Hematopoietic multipotent progenitor cell treated with erythropoietin and hydrocortisone succinate and interleukin-3 and kit ligand, for 6 days (in vitro differentiated cells): ENCODE measurements at places on chromosomes 1 and 21.
A peak's percentile ranks its signal among the peaks of the same experiment; 100 is the strongest.

DNA sequence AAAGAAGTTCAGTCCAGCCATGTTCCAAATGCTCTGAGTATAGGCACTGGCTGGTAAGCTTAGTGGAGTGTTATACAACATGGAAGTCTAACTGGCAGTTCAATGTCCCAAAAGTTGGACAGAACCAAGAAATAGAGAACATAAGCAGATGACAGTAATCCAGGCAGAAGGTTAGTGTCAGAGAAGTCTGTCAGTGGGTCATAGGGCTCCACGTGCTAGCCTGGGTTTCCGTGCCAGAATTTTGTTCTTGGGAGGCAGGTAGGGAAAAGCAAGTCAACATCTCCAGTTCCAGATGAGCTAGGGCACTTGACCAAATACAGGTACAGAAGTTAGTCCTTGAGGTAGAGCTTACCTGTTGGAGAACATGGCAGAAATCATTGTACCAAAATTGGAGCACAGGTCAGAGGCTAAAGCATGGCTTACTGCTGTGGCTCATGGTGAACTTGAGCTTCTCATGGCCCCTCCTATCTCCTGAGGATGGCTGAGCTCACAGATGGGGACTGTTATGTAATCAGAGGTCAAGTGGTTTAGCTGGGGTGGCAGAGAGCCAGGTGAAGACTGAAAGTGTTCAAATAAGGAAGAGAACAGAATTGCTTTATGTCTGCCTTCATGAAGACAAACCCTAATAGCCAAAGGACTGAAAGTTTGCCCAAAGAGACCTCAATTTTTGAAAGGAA is 170.8 kb downstream of the NFIA start:
- DNase-seq = peak; percentile 98

- DNase-seq = no peak
These were observed 136.2 kb downstream of the ZBTB18 start for GRCh38 chr1:244187310-244187709.

- DNase-seq = no peak
These were observed 46.5 kb upstream of the PRELP start for GRCh38 chr1:203428981-203429599.

- DNase-seq = no peak
These were observed 153.5 kb downstream of the TGFBR3 start for GRCh38 chr1:91732291-91733107.

- no peak for DNase-seq
These were observed 115.3 kb downstream of the PLA2G4A start for GRCh38 chr1:186943891-186944686.

- DNase-seq = no peak
These were observed 73.3 kb downstream of the TNFSF18 start for GRCh38 chr1:172977296-172978017.

GRCh38 chr21:42348762-42349161 is 2.0 kb downstream of the TFF2 start:
- DNase-seq = no peak

- DNase-seq = no peak
These were observed 477.4 kb downstream of the CAMTA1 start for GRCh38 chr1:7262611-7263010.

DNA sequence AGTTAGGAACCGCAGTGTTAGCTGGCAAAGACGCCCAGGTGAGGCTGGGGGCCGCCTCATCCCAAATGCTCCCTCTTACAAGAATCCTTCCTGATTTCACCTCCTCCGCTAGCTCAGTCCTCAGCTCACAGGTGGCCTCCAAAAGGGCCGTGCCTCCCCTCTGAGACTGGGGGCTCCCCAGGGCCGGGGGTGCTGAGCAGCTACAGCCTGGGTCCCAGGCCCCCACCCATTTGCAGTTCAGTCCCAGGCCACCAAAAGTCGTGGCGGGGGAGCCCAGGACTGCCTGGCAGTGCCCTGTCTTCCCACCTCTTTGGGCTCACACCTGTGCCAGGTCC is 29.6 kb downstream of the RNU1-1 start:
- no peak for DNase-seq

GRCh38 chr1:108107658-108108057 is 92.5 kb downstream of the SLC25A24 start:
- peak; percentile 30 for DNase-seq

DNA sequence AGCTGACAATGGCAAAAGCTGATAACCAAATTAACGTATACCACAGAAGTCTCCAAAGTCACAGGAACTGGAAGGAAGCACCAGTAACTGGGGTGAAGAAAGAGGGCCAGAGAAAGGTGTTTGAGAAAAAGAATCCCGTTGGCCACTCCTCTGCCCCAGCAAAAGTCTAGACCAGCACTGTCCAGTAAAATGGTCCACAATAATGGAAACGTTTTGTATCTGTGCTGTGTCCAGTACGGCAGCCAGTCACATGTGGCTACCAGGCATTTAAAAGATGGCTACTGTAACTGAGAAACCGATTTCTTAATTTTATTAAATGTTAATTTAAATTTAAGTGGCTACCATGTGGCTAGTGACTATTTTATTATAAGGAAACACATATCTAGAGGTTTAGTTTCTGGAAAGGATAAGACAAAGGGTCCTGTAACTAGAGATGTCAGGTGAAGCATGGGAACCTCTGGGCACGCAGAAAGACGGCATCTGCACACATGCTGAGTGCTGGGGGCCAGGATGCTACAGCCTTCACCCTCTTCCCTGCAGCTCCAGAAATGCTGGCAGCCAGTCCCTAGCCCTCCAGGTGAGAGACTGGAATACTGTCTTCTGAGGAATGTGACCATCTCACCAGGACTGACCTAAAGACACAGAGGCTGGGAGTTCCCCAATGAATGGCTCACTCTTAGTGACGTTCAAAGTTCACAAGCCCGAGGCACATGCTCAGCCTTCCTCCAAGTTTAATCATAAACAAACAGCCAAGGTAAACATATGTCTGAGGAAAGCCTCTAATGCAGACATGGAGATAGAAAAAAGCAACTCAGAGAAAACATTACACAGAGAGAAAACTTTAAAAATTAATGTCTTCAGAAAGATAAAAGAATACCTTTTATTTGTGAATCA is 50.7 kb downstream of the JAK1 start:
- DNase-seq = no peak

- DNase-seq = peak; percentile 45
These were observed 38.2 kb upstream of the ZNF124 start for GRCh38 chr1:247210062-247210375.

DNA sequence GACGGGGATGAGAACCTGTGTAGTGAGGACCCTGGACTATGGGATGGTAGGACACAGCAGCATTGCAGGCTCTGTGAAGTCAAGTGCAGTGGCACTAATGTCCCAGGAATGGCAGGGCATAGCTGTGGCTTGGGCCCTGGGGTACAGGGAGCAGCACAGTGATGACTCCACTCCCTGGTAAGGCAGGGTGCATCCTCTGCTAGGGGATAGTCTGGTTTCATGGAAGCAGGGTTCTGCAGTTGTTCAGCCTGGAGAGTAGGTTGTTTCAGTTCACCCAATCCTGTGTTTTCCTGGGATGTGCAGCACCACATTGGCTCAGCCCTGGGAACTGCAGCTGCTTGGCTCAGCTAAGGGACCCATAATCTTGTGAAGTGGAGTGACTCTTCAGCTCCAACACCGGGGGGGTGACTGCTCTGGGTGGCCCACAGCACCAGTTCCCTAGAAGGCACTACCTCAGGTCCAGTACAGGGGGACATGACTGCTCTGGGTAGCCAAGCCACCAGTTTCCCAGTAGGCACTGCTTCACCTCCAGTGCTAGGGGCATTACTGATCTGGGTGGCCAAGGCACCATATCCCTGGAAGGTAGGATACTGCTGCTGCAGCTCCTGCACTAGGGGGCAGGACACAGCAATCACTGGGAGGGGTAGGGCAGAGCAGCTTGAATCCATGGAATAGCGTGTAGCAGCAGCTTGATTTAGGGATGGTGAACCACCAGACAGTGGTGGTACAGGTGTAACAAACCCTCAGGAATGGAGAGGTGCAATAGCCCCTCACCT is 15.3 kb upstream of the C1orf185 start:
- DNase-seq = no peak

GRCh38 chr1:204093421-204093717 is 20.5 kb downstream of the SOX13 start:
- no peak for DNase-seq

GRCh38 chr1:4101459-4102161 is 201.5 kb upstream of the C1orf174 start:
- no peak for DNase-seq

DNA sequence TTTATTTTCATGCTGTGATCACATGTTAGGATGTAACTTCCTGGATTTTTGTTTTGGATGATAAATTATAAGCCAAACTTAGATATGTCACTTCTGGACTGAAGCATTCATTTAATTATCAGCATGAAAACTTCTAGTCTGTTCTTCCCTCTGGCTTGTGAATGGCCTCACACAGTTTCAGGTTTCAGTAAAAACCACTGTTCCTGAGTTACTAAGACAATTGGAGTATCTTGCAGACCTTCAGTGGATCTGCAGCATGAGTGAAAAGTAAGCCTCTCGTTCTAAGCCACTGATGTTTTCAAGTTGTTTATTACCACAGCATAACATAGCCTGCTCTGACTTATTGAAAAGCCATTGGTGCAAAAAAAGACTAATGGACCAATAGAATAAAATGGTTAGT is 55.3 kb upstream of the RGS21 start:
- no peak for DNase-seq

GRCh38 chr1:47532921-47533792 is 95.3 kb downstream of the FOXD2 start:
- DNase-seq = peak; percentile 55

DNA sequence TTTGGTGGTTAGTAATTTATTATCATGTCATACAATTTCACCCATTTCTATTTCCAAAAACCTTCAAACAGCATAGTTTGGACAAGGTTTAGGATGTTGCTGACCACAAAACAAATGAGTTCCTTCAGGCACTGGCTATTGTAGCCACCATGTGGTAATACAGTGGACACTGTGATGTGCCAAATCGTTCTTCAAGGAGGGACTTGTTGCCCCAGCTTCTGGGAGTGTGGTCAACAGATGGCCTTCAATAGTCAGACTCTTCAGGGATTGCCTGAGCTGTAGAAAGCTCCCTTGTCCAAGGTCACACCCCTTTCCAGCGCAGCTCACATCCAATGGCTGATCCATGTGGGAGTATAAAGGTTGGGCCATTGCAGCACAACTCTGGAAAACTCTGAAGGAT is 2.6 kb downstream of the PDE4B start:
- no peak for DNase-seq

DNA sequence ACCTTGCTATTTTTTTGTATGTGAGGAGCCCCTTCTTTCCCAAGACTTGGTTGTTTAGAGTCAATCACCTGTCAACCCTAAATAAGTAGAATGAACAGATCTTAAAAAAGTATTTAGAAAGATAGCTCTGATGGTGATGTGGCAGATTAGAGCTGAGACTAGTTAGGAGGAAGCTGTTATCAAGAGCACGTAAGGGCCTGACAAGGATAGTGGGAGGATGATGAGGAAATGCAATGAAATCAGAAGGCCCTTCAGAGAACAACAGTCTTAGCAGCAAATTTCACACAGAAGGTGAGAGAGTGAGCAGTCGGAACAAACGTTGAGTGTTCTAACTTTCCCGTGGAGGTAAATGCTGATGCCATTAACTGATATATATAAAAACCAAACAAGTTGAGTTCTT is 15.9 kb upstream of the S1PR1 start:
- peak; percentile 27 for DNase-seq

DNA sequence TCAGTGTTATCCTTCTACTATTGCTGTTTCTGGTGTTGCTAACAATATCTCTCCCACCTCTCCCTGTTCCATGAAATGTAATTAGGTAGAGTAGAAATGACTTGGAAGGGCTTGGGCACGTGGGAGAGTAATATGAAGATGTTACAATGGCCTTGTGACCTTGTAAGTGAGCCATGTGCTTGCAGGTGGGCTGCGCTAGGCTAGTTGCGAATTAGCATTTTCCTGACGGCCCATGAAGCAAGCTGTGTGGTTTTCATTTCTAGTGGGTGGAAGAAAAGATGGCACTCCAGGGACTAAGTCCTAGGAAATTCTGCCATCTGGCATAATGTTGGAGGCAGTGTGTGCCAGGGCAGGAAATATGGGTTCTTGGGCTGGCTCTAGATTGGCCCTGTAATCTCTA is 7.8 kb upstream of the DDX20 start:
- no peak for DNase-seq

DNA sequence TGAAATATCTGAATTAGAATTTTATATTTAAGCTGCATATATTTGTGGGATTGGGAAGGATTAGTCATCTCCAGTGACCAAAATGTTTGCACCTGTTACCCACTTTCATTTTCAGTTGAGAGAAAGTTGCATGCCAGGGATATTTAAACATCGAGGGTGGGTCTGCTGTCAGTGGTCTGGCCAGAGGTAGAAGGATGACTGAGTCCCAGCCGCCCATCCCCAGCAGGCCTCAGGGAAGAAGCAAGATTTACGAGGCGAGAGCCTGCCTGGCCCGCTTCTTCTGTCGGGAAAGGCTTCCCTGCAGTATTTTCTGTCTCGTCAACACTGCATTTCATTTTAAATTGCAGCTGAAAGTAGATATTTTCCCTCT is 1.4 kb upstream of the MAN1C1 start:
- DNase-seq = no peak

DNA sequence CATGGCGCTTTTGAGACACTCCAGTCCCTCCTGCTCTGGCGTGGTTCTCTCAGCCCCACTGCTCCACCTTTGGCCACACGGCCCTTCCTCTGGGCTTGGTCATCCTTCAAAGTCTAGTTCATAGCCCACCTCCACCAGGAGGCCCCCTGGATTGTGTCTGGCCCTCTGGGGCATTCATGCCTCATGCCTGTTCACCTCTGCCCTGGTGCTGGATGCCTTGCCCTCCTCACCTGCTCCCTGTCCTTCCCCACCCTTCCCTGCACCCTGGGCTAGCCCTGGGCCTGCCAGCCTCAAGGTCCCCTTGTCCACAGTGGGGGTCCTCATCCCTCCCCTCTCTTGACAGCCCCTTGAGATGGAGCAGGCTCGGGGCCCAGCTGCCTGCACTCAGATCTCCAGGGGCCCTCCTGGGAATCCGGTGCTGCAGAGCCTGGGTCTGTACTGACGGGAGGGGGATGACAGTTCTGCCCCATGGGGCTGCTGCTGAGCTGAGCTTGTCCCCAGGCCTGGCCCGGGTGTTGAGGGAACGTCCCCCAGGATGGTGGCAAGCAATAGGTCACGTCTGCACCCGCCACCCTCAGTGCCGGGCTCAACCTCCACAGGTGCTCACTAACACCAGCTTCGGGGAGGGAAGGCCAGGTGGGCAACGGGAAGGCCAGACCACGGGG is 18.4 kb downstream of the PRXL2B start:
- no peak for DNase-seq

- DNase-seq = no peak
These were observed 34.2 kb upstream of the ABCD3 start for GRCh38 chr1:94383966-94384408.

GRCh38 chr1:65064981-65065380 is 83.0 kb upstream of the AK4 start:
- no peak for DNase-seq

GRCh38 chr1:167248707-167249642 is 28.3 kb downstream of the POU2F1 start:
- peak; percentile 53 for DNase-seq

DNA sequence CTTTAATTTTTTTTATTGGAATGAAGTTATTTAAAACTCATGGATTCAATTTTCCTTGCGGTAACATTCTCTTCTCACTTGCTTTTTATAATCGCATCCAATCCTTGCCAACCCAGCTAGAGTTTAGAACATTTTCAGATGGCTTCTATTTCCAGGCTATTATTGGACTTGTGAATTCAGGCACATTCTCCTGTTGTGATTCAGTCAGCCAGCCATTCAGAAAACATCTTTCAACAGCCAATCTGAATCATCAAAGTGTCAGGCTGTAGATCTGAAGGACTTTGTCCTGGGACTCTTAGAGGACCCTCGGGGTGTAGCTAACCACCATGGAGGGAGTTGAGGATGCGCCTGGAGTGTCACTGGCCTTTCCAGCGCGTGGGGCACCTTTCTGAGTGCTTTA is 92.4 kb downstream of the PRDM2 start:
- no peak for DNase-seq

- peak; percentile 98 for DNase-seq
These were observed 4.8 kb upstream of the SLC2A1 start for GRCh38 chr1:42963378-42964043.
